ENCODE measurements at places on chromosomes 3 and 15. TPM values are rescaled to one million over a fixed set of nuclear protein-coding genes. Genes with fewer than 3 reads are reported as not detected.

CFAP161 gene
- not detected for total RNA-seq

GABRB3 gene
- total RNA-seq: 119 TPM

DNA sequence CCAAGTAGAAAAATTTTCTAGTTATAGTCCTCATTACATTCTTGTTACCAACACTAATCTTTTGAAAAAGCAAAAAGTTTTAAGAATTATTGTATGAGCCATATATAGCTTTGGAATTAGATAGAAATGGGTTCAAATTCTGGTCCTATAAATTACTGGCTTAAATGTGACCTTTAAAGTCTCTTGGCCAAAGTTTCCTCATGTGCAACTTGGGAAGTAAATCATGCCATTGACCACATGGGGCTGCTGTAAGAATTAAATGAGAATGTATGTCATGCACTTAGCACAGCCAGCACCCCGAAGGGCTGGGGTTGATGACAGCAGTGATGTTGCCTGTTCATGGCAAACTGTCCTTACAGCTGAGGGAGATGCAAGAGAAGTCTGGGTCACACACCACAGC is 108.3 kb downstream of the TOP2B start:
- DNase-seq: no peak

DNA sequence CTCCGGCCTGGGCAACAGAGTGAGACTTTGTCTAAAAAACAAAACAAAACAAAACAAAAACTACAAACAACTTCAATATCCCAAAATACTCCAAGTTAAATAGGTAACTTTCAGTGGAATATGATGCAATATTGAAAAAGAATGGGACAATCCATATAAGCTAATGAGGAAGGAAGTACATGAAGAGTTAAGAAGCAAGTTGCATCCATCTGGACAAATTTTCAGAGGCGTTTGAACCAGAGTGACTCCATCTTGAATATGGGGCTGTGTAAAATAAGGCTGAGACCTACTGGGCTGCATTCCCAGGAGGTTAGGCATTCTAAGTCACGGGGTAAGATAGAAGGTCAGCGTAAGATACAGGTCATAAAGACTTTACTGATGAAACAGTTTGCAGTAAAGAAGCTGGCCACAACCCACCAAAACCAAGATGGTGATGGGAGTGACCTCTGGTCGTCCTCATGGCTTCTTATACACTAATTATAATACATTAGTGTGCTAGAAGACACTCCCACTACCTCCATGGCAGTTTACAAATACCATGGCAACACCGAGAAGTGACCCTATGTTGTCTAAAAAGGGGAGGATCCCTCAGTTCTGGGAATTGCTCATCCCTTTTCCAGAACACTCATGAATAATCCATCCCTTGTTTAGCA is 58.1 kb upstream of the LCTL start:
- no peak for DNase-seq

- peak; percentile 52 for DNase-seq
Measured at GRCh38 chr3:74055061-74055460, 430.3 kb upstream of the PDZRN3 start.

All from GM23338 (cell line).